Nucleus accumbens (tissue), 56 donors: ENCODE measurements at places on chromosomes 12 and 14.

GRCh38 chr12:122795807-122796206 lies 21.4 kb downstream of the CCDC62 start:
- DNase-seq = no peak

DNA sequence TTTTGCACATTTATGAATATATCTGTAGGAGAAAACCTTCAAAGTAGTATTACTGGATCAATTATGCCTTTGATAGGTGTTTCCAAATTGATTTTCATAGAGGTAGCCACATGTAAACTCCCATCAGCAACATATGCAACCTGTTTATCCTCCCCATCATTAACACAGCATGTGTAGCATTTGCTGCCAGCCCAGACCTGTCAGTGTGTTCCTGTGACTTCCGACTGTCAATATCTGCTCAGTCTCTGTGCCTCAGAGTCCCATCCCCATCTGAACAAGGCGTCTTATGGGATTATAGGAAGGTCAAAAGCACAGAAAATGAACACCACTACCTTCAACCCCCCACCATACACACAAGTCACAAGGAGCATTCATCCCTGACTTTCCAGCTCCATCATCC lies 9.5 kb upstream of the CAPRIN2 start:
- DNase-seq = no peak

DNA sequence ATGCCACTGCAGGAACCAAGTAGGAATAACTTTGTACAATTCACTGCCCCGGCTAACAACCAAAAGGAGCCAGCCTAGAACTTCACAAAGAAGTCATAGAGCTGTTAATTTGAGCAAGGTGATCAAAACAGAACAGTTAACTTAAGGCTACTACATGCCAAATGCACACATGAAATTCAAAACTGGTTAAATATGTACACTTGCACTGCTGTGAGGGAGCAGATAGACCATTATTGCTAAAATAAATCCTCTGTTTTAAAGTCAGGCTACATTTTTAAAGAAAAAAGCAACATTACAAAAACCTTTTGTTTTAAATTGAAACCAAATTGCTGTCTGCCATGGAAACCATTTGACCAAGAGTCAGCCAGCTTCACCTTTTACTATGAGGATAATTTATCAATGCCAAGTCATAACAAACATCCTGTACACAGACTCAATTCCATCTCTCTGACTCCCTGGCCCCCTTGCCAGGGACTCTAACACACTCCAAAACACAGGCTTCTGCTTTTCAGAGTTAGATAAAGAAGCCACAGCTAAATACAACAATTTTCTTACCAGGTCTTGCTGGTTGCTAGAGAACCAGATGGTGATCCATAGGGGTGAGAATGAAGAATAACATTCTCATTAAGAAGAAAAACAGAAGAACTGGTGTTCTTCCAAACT lies 84.0 kb downstream of the LRP6 start:
- no peak for DNase-seq

DNA sequence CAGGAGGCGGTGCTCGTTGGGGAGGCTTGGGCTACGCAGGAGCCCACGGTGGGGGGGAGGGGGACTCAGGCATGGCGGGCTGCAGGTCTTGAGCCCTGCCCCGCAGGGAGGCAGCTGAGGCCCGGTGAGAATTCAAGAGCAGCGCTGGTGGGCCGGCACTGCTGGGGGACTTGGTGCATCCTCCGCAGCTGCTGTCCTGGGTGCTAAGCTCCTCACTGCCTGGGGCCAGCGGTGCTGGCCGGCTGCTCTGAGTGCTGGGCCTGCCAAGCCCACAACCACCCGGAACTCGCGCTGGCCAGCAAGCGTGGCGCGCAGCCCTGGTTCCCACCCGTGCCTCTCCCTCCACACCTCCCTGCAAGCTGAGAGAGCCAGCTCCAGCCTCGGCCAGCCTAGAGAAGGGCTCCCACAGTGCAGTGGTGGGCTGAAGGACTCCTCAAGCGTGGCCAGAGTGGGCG lies 3.2 kb downstream of the METTL25 start:
- no peak for DNase-seq

DNA sequence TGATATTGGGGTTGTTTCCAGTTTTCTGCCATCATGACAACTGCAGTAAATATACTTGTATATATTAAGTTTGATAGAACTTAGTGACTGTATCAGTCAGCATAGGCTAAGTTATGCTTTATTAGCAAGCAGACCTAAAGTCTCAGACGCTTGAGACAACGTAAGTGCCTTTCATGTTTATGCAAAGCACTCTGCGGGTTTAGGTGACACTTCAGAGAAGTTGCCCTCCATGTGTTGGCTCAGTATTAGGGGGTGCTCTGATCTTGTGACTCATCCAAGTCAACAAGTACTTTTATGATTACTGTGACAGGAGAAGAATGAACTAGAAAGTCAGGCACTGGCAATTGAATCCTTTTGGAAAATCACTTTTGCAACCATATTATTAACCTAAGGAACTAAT lies 13.3 kb upstream of the OTOGL start:
- DNase-seq = no peak

DNA sequence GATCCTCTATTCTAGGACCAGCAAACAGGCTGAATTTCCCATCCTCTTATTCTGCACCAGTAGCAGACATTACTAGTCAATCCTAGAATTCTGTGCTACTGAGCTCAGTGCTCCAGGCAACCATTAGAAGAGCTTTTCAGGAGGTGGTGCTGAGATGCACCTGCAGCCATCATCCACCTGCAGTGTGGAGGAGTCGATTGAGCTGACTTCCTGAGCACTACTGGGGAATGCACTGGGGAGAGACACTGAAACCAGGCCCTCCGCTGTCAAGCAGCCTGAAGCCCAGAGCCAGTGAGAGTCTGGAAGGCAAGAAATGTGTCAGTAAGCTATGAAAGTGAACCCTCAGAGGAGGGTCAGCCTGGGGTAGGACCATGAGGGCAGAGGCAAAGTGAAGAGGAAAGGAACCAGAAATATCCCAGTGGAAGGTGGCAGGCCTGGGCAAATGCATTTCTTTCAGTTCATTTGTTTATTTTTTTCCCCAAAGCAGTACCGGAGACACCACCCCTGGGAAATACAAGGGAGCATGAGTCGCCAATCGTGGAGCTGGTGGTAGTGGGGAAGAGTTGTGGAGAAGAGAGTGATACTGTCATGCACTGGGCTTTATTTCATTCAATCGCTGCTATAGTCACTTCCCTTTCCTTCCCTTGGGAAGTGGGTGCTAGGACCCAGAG lies 23.0 kb upstream of the SERPINA4 start:
- no peak for DNase-seq

DNA sequence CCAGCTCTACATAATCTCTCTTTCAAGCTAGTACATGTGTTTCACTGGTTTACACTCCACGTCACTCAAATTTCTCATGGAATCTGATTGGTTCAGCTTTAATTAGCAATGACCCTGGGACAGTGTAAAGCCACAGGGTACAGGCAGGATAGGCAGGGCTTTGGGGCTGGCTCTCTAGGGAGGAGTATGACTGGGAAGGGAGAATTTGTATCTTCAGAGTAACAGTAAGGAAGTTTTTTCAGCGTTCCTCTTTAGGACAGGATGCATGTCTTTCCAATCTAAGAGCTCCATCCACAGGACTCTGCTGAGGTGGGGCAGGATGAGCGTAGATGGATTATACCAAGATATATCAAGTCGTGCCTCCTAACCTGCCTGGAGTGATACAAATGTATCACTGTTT lies 112.0 kb upstream of the CLEC14A start:
- no peak for DNase-seq
